ENCODE measurements at places on chromosomes 1 and 21.

- no peak for DNase-seq
These were observed 29.7 kb upstream of the TRABD2B start for GRCh38 chr1:48026701-48027532.

DNA sequence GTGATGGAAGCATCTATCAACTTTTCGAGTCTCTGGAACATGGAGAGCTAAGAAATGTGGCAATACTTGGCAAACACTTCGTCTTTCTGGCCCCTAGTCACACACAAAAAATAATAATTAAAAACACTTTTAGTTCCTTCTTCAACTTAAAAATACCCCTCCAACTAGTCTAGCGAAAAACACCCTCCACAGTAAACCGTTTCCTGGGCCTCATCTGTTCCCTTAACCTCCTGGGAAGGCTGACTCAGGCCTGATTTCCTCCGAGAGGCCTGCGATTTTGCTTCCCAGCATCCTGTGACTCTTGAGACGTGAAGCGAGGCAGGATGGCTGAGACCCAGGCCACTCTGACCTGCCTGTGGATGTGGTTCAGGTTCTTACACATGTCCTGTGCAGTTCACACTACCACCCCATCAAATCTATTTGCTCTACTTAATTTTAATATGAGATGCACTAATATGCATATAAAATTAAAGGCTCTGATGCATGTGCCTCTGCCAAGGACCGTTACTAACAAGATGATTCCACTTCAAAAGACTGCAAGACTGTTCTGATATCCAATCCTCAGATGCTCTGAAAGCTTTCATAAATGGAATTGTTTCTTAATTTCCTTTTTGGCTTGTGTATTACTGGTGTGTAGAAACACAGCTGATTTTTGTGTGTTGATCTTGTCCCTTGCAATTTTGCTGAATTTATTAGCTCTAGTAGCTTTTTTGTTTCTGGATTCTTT is 3.5 kb downstream of the NAV1 start:
- DNase-seq = no peak

- DNase-seq = no peak
These were observed 9.7 kb downstream of the DBT start for GRCh38 chr1:100239961-100240360.

DNA sequence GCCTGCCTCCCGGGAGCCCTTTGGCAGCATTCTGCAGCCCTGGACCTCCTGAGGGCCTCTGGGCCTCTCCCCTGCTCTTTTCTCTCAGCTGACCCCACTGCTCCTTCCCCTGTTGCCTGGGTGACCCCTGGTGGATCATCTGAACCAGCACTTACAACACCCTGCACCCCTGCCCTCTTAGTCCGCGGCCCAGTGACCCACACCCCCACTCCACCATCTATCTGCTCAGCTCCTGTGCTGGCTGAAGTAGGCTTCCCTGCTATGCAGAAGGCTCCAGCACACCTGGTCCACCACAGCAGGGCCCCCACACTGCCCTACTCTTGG is 74.0 kb downstream of the DMRTA2 start:
- no peak for DNase-seq

DNA sequence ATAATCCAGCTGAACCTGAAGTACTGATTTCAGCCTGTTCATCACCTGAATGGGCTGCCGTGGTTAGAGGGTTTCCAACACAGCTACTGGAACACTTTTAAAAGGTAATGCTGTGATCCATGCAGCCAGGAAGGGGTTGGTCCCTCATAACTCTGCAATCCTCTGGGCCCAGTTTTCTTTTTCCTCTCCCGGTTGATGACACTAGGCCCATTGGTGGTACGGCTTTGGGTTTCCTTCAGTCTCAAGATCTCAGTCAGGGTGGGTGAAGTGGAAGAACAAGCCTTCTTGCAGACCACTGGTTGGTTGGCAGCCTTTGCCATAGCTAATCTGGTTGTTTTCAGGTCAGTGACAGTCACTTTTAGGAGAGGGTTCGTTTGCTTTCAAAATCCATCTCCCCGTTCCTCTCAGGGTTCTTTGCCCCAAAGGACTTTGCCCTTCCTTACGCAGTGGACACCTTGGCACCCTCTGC is 502 bp upstream of the SLC35A3 start:
- DNase-seq = no peak

DNA sequence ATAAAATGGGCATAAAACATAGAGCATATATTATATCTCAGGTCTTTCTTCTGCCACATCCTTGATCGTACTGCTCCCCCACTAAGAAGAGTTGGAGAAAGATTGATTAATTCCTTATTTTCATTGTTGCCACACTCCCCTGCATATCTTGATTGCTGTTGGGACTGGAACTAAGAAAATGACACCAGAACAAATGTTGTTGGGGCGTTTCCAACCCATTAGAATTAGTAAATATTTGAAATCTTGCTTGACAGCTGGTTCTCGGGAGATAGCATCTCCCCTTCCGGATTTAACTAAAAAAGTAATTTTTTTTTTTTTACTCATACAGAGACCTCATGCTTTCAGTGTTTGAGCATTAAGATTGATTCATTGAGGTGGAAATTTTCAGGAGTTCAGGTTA is 493.0 kb upstream of the PLXNA2 start:
- no peak for DNase-seq

DNA sequence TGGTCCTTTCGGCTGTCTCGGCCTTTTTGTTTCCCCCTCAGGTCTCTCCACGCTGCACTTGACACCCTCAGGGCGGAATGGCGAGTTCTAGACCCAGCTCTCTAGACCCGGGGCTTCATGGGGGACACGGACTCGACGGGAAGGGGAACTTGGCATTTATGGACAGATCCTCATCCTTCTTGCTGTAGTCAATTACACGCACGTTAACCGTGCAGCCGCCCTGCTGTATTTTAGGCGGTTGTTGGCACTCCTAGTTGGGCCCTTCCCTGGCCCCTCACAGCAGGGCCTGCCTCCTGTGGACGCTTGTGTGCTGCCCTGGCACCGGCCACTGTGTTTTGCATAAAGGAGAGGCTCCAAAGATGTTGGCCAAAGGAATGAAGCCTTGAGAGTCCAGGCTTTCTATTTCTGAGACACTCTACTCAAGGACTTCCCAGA is 558 bp upstream of the BTG3 start:
- no peak for DNase-seq

GRCh38 chr1:224923726-224924125 is 5.7 kb upstream of the DNAH14 start:
- no peak for DNase-seq

- no peak for DNase-seq
These were observed 235.4 kb downstream of the PTPRU start for GRCh38 chr1:29471487-29472313.

DNA sequence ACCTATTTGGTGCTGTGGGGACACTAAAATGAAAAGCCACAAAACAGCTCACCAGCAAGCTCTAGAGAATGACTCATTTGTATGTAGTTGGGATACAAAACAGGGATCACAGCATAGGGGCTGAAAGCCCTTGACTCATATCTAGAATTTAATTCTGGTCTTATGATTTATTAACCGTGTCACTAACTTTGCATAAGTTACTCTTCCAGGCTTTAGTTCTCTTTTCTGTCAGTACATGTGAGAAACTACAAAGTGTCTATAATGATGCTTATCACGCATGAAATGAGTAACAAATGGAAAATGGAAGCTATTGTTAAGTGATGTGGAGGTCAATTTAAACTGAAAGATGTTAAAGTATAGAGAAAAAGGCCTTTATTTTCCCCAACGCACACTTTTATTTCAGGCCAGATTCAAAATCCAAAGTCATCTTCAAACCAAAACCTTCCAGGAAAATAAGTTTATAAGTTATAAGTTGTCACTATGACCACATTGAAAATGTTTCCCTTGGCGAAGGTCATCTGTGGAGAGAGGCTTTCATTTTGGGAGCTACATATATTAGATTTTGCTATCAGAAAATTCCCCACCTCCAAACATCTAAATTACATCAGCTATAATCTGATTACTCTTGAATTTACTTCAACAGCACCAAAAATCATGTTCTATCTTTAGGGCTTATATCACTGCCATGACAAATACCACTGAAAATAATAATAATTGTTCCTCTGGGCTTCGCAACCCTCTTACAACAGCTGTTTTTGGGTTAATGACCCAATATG is 430.5 kb downstream of the MRPL39 start:
- no peak for DNase-seq

- no peak for DNase-seq
These were observed 51.5 kb upstream of the WNT2B start for GRCh38 chr1:112457241-112457640.

GRCh38 chr1:162023547-162024501 is at the start of gene OLFML2B:
Gene OLFML2B (minus strand): TSS chr1:162023869. CDS start chr1:162023430, 439 bp downstream.
- no peak for DNase-seq

GRCh38 chr1:238582816-238583215 is 692.1 kb upstream of the ZP4 start:
- no peak for DNase-seq

- DNase-seq = peak; percentile 21
These were observed 8.7 kb downstream of the UBE2G2 start for GRCh38 chr21:44792702-44793591.
